ENCODE measurements at places on chromosomes 7 and 10.
A peak's percentile ranks its signal among the peaks of the same experiment; 100 is the strongest.

DNA sequence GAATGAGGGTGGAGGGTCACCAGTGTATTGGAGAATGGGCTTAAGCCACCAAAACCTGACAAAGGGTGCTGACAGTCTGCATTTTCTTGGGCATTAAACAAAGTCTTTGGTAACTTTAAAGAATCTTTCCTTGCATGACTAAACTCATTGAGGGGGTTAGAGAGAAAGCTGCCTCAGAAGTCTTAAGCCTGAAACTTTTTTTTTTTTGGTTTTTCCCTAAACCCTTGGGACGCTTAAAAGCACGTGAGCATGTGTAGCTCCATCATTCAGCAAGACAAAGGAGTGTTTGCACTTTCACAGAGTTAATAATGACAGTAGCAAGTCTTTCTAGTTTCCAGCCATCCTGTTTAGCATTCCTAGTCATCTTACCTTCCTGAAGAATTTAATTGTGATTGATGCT is 110.7 kb downstream of the LRMDA start:
- DNase-seq = no peak

- DNase-seq = no peak
Measured at GRCh38 chr10:16816171-16816570, 1.1 kb downstream of the RSU1 start.

DNA sequence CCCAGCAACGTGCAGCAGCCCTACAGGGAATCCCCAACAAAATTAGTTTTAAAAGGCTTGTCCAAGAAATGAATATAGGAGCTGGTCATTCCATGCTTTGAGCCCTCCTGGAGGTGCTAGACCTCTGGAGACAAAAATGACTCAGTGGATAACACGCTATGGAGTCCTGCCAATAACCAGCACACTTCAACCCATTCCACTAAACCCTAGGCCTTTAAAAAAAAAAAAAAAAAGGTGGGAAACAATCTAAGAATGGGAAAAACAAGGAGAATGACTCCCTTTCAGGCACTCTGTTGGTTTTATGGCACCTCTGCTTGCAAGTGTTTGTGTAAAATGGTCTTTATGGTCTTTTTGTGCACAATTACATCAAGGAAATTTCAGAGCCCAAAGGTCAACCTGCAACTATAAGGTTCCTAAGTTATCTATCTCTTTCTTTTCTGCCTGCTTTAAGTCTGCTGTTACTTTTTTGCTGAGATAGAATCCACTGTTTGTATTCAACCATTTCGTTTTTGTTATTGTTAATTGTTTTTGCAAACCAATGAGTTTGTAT is 21.3 kb downstream of the AVL9 start:
- no peak for DNase-seq

- no peak for DNase-seq
Measured at GRCh38 chr10:61943674-61944378, 42.3 kb downstream of the ARID5B start.

DNA sequence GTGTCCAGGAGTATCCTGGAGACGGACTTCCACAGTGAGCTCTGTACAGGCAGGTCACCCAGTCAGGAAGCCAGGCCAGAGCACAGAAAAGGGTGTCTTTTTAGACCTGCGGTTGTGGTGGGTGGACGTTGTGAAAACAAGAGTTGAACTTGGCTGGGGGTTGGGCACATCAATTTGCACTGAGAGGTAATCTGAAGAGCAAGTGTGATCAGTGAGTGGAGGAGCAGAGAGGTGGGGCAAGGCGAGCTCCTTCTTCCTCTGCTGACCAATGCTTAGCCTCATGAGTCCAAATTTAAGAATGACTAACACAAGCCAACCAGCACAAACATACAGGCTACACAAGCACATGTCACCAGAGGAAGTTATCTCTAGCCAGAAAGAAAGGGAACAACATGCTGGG is 310.8 kb downstream of the TCERG1L start:
- no peak for DNase-seq

DNA sequence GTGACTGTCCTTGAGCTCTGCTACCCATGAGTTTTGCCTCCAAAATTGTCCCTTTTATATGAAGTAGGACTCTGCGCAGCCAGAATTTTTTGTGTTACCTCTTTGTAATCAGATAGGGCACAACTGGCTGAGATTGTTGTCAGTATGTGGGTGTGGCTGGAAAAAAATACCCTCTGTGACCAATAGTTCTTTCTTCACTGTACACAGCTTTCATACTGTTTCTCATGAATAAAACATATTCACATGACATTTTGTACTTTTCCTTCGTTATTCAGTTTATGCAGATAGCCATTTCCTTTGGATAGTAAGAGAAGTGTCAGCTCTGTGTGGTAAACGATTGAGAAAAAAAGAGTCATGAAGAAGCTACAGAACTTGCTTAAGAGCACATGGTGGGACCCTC is 49.6 kb upstream of the WNT8B start:
- no peak for DNase-seq

DNA sequence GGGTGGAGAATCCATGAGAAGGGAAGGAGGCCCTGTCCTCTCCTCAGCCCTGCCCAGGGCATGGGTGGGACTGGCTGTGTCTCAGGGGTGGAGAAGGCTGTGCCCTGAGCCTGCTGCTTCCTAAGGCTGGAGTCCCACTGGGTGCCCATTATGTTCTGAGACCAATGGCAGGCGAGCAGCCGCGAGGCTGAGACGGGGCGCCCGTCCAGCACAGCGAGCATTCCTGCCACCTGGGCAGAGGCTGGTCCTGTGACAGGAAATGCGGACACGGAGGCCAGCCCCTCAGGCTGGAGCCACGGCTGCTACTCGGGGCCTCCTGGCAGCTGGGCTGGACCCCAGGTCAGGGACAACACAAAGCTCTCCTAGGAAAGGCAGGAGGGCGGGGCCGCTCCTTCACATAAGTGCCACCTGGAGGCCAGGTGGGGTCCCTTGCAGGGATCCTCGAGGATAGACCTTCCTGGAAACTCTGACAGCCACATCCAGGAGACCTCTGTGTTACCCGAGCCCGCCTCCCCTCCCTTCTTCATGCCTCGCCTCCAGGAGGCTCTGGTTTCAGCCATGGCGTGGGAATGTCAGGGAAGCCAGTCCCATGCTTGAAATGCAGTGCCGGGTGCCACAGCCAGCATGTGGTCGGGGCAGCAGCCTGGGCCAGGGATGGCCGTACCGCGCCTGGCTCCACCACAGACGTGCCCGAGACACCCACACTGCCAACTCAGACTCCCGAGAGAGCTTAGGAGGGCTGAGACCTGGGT is 173.9 kb downstream of the USP6NL start:
- no peak for DNase-seq

DNA sequence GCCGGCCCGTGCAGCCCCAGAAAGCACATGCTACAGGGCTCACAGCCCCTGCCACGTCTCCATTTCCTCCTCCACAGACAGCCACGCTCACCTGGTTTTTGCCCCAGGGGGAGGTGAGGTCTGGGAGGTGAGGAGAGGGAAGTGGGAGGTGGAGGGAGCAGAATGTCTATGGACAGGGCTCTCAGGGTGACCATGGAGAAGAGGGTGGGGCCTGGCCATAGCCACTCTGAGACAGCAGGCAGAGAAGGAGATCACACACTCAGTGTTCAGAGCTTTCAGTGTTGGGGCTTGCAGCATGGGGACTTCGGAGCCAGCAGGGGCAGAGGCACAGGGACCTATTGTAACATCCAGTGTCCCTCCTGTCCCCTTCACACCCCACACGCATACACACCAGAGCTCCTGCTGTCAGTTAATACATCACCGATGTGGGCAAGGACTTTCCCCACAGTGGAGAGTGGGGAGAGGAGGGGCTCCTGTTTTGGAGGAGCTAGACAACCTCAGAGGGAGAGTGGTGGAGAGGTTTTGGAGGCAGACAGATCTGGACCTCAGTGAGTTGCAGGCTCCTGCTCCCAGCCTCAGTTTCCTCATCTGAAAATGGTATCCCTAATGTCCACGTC is 14.4 kb downstream of the WDFY4 start:
- no peak for DNase-seq

DNA sequence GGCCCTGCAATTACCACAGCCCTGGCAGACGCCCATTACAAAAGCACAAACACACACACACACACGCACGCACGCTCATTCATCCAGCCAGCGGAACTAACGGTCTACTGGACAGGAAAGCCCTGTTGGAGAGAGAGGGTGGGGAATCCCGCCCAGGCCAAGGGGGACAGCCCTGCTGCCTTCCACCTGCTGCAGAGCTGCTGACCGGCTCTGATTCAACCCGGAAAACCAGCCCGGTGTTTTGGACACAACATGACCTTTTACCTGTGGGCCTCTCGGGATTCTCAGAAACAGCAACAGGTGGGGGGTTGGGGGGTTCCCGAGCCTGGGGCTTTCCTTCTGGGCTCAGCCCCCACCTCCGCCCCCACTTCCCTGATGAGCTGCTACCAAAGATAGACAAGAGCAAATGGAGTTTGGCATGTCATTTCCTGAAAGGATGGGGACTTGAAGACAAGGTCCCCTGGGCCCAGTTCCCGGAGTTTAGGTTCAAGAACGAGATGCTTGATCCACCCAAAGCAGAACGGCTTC is 18.5 kb upstream of the SERPINE1 start:
- DNase-seq = no peak

DNA sequence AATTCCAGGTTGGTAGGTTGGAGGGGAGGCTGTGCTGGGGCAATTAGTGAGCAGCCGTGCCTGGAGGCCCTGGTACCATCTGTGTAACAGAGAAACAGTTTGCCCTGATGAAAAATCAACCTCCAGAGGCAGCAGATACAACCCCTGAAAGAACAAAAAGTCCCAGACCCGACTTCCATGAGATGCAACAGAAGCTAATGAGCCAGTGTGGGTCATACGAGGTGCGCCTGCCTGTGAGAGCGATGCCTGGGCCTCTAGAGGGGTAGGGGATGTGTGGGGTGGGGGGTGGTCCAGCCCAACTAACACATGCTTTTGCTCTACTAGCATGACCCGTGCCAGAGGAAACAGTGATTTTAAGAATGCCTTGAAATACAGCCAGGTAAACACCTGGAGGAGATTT is 39.3 kb downstream of the CELF2 start:
- DNase-seq = no peak

- no peak for DNase-seq
Measured at GRCh38 chr10:132209130-132209529, 22.4 kb downstream of the DPYSL4 start.

DNA sequence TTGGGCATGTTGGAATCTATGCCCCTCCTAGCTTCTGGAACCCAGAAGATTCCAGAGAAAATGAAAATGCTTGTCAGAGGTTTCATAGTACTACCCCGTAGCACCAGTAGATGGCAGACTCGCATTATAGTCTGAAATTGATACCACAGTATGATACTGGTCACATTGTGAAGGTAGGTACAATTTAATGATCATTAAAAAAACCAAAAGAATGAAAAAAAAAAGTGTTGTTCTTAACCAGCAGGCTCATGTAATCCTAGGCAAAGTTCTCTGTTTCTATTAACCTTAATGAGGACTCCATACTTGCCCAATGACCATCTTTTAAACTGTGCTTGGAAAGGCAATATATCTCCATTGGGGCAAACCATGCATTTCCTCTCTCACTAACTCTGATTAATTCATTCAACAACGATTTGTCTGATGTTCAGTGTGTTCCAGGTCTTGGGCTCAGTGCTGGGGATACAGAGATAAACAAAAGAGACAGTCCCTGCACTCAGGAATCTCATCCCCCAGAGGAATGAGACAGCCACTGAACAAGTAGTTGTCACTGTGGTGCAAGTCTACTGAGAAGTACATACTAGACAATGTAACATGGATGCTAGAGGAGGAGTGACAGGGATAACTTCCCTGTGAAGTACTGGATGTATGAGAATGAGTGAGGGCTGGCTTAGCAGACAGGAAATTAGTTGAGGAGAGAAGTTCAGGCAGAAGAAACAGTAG is 223.5 kb upstream of the PHYHIPL start:
- DNase-seq = peak; percentile 17

DNA sequence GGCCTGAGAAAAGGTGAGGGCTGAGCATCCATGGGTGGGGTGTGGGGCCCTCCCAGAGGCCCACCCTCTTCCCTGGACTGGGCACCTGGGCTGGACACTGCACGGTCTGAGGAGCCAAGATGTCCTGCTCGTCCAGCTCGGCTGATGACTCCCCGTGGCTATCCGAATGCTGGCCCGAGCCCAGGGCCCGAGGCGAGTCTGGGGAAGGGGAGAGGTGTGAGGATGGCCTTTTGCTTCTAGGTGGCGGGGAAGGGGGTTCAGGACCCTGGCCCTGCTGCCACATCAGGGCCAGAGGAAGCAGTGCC is 7.1 kb downstream of the NACAD start:
- no peak for DNase-seq

- DNase-seq = no peak
Measured at GRCh38 chr10:86878983-86879713, 78.3 kb downstream of the MMRN2 start.

GRCh38 chr10:72464438-72464837 is 109.7 kb upstream of the DNAJB12 start:
- no peak for DNase-seq

DNA sequence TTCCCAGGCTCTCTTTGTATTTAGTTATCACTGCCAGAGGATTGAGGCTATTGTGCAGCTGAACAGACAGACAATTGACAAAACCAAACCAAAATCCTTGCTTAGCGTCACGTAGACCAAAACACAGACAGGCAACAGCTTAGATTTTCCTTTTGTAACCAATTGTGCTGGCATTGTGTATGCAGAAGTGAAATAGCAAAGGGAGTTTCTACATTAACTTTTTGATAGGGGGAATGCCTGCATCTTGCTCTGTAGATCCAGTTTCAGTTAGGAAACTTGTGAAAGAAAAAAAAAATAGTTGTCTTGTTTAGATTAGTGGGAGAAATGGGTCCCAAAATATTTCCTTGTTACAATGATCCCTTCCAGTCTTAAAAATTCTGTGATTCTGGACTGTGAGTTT is 333.8 kb downstream of the BBS9 start:
- DNase-seq = no peak

- no peak for DNase-seq
Measured at GRCh38 chr7:137875746-137876145, 29.0 kb upstream of the DGKI start.

- DNase-seq = no peak
Measured at GRCh38 chr10:111990734-111991133, 192.8 kb downstream of the GPAM start.

- no peak for DNase-seq
Measured at GRCh38 chr7:130182990-130183389, 22.2 kb downstream of the TMEM209 start.

DNA sequence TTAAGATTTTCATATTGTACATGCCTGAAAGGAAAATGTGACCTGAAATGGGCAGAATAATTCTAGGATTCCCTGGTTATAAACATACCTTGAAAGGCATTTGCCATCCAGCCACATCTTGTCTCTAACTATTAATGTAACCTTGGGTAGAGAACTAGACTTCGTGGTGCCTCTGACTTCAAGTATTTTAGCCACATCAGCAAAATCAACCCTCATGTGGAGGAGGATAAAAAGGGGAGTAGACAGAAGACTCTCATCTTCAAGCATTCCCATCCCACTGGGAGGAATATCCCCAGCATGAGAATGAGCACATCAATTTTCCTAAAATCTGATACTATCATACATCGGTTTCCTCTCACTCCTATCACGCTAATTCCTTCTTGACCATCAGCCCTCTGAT is 164.7 kb upstream of the NOBOX start:
- DNase-seq = no peak

DNA sequence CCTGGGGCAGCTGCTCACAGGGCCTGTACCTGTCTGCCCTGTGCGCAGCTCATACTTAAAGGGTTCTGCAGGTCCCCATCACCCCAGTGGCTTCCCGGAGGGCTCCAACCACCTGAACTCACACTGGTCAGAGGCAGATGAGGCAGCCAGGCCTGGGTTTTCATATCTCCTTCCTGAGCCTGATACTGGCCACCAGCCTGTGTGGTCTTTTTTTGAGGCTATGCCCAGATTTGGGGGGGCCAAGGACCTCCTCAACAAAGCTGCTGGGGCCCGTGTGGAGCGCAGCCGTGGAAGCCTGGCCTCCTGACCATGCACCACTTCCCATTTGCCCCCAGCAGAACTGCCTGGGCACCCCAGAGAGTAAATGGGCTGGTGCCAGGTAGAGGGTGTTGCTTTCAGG is 25.7 kb downstream of the PNLIPRP2 start:
- no peak for DNase-seq

All from DMS153 (cell line).